H4 (cell line): ENCODE measurements at places on chromosomes 7 and 10. TPM values are rescaled to one million over a fixed set of nuclear protein-coding genes. Genes with fewer than 3 reads are reported as not detected.

- no peak for DNase-seq
Measured at GRCh38 chr10:8396675-8397074, 342.2 kb downstream of the GATA3 start.

DNA sequence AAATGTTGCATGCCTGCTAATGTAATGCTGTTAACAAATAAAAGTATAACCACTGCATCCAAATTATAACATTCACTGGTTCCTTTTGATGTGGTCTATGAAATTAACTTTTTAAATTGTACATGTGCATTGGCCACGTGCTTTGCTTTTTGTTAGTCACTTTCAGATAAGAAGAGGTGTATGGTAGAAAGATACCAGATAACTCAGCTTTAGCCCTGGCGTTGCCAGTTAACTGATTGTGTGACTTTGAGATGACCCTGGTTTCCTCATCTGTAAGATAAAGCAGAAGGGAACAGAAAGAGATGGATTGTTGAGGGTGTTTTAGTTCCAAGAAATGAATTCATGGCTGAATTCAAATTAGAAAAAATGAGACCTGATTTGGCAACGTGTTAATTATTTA lies 1.9 kb upstream of the TRDMT1 start:
- DNase-seq: no peak

- DNase-seq: no peak
Measured at GRCh38 chr7:35677582-35678356, 17.2 kb downstream of the HERPUD2 start.

GRCh38 chr7:47763063-47763974 lies 181.4 kb upstream of the TNS3 start:
- DNase-seq: peak; percentile 100

The MBL2 gene
- not detected in 2 replicates for total RNA-seq
